GM13977 (cell line): ENCODE measurements at places on chromosomes 12 and 14.

- DNase-seq, result no peak
These were observed 3.3 kb downstream of the ENO2 start for GRCh38 chr12:6917491-6918231.

- no peak for DNase-seq
These were observed 38.5 kb downstream of the GNPTAB start for GRCh38 chr12:101792046-101792931.

DNA sequence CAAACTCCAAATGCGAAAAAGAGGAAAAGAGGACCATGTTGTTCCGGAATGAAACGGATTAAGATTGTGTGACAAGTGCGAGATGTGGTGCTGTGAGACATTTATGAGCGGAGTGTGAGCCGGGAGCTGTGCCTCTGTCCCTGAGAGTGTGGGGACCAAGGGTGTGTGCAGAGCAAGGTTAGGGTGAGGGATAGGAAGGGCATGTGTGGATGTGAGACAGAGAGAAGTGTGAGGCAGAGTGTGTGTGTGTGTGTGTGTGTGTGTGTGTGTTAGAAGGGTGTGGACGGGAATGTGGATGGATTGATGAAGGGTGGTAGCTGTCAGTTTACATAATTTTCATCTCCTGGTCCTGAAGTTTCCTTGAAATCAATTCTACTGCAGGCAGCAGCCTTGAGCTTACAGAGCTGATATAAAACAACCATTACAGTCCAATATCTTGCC lies 4.3 kb upstream of the OTX2 start:
- DNase-seq, result no peak

GRCh38 chr14:23346693-23347405 lies 5.8 kb downstream of the SLC22A17 start:
- DNase-seq, result peak; percentile 15

DNA sequence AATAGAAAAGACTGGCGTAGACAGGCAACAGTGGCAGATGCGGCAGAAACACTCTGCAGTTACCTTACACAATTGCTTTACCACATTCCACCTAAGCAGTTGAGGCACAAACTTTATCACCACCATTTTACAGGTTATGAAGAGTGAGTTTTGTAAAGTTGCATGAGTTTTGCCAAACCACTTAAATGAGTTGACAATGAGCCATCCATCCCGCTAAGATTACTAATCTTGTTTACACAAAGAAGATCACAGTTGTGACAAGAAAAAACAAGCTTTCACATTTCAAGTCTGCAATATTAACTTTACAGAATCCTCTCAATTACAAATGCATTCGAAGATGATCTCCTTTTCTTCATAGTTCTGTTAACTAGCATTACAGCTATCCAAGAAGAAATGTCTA lies 1.8 kb downstream of the TMCC3 start:
- DNase-seq, result no peak

GRCh38 chr14:54572316-54572715 lies 5.4 kb downstream of the SAMD4A start:
- DNase-seq, result no peak

DNA sequence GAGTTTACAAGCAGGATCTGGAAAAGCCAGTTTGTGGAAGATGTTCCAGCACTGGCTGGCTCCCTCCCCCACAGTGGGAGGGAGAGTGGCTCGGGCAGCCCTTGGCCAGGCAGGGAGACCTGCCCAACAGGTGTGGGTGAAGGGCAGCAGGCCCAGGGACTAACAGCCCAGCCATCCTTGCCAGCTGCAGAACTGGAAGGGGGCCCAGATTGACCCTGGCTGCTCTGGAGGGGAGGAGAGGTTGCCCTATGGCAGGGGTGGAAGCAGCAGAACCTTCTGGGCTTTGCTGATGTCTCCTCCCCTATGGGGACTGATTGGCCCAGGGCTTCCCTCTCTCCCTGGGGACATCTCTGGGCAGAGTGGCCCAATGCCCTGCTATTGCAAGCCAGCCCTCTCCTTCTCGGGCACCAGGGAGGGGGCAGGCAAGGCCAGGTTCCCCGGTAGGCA lies 20.5 kb downstream of the IRF2BPL start:
- DNase-seq, result no peak

DNA sequence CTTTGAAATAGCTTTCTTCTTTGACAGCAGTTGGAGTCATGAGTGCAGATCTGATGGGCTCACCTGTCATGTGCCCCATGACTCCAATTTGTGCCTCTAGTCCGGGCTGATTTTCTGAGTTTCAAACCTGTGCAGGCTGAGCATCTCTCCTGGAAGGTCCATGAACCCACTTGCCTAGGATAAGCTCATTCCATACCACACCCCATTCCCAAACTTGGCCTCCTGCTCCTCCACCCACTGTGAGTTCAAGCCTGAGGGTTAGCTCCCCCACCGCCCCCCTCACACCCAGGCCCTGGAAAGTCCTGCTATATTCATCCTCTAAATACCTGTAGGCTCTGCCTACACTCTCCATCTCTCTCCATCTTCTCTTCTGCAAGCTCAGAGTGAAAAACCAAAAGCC lies 126.8 kb upstream of the VRK1 start:
- no peak for DNase-seq

DNA sequence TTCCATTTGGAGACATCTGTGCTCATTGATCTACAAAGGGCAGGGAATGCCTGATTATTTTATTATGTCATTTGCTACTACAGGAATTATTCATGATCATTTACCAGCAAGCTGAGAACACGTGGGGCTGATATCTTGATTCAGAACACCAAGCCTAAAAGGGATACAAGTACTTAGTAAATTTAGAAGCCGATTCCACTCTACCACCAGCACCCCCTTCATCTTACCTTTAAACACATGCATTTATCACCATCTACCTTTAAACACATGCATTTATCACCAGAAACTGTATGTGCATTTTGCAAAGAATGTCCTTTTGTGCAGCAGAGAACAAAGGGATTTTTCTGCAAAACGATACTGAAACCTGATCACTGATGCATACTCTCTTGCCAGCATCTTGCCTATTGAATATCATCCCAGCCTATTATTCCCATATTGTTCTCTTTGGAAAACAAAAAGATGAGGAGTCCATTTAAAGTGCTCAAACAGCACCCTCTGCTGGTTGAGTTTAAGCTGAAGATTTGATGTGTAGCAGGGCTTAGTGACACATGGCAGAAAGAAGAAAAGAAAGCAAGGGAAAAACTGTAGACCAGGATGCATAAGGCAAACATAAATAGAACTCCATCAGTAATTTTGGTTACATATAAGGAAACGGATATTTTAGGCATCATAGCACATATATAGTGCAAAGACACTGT lies 132.6 kb upstream of the PLEKHG7 start:
- DNase-seq, result peak; percentile 47

- DNase-seq, result no peak
These were observed 80.4 kb downstream of the TTC8 start for GRCh38 chr14:88904864-88905263.

GRCh38 chr12:88802096-88802706 lies 221.9 kb upstream of the KITLG start:
- no peak for DNase-seq

DNA sequence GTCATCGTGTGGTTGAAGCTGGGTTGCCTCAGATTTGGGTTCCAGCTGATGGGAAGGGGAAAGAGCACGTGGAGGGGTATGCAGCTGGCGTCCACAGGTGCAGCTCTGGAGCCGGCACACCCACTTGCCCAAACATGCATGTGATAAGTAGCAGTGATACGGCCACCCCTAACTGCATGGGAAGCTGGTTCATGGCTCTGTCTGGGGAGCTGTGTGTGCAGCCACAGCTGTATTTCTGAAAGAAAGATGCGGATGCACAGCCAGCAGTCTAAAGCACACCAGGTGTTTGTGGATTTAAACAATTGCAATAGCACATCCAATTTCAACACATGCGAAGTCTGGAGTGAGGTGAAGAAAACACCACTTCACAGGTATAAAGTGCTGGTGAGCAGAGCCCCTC lies 181.4 kb downstream of the EFCAB11 start:
- no peak for DNase-seq

- DNase-seq, result no peak
These were observed 46.6 kb upstream of the PAPOLA start for GRCh38 chr14:96455588-96455987.

DNA sequence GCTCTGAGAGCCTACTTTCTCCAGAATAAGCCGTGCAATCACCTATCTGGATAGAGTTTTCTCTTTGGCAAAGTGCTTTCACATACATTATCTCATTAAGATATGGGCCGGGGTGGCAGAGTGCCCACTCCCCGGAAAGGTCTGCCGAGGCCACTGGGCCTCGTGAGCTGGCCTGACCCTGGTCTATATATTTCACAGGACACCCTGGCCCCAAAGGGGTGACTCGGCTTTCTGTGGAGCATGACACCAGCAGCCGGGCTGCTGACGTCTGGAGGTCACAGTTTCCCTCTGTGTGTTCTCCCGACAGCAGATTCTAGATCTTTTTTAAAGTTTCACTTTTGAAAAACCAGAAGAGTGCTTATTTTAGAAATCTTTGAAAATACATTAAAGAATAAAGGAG lies 27.9 kb upstream of the ATP2A2 start:
- DNase-seq, result no peak

GRCh38 chr12:20415028-20415427 lies 46.7 kb downstream of the PDE3A start:
- DNase-seq, result no peak

DNA sequence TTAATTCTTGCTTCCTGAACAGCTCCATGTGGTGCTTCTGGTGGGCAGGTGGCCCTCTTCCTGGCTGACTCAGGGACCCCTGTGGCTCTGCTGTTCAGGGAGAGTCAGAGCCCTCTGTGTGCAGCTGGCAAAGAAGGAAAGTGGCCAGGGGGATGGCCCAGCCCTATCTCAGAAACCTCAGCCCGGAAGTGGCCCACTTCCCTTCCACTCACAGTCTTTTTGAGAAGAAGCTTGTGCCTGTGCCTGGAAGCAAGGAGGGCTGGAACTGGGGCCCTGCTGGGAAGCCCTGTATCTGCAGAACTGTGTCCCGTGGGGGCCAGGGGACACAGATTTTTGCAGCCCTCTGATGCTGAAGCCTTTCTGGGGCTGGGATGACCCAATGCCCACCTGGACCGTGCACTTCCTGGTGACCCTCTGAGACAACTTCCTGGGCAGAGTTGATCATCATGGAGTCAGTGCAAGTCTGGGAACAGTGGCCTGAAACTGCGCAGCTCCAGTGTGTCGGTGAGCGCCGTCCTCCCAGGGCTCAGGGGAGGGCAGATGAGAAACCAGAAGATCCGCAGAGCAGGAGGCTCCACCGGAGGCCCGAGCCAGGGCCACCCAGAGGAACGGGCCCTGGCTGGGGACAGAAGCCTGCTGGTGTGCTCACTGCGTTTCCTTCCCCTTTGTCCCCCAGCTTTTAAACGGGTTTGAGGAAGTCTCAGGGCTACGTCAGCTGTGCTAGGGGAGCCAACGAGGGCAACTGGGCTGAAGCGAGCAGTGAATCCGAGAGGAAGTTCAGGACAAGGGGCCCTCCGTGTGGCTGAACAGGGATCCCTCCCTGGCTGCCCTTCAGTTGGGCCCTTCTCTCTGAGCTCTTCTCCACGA lies 217.4 kb upstream of the RTL1 start:
- DNase-seq, result no peak

DNA sequence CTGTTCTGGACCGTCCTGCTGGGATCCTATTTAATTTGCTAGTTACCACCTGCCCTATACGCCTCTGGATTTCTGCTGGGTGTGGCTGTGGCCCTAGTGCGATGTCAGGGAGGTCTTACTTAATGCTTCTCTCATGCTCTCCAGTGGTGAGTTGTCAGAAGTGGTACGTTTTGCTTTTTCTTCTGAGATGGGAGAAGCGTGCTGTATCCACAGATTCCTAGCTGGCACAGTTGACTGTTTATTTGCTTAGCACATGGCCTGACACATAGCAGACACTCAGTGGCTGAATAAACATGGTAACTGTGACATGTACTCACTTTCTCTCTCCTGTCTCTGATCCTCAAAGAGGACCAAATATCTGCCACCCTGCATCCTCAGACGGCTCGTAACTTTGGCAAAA lies 107.3 kb downstream of the CACNA1C start:
- no peak for DNase-seq

DNA sequence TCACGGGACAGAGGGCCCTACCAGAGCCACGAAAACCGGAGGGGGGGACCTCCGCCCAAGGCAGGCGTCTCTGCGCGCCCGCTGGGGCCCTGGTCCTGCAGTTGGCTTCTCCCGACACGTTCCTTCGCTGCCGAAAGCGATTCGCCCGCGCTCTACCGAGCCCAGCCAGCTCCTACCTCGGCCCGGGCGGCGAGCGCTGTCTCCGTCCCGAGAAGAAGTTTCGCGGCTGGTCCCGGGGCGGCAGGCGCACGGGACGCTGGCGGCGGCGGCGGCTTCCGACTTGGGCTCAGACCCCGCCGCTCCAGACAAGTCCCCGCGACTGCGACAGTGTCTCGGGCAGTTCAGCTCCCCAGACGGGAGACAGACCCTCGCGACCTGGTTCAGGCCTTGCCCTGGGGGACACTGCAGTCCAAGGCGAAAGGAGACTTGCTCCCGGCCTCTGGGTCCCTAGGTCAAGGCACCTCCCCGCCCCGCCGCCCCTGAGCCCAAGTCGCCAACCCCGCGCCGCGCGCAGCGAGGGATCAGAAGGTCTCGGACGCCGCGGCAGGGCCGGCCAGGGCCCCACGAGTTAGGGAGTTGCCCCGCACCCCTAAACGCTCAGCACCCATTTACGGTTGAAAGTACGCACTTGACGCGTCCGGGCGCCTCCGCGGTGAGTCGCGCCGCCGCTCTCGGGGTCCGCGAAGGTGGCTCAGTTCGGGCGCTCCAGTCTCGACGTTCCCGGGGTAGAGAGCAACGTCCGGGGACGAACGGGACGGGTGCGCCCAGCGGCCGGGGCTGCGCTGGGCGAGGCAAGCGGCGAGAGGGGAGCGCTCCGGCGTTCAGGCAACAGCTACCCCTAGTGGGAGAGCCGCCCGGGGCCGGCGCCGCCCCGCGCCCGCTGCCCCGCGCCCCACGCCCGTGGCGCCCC lies 1.4 kb upstream of the DIO3 start:
- peak; percentile 46 for DNase-seq

DNA sequence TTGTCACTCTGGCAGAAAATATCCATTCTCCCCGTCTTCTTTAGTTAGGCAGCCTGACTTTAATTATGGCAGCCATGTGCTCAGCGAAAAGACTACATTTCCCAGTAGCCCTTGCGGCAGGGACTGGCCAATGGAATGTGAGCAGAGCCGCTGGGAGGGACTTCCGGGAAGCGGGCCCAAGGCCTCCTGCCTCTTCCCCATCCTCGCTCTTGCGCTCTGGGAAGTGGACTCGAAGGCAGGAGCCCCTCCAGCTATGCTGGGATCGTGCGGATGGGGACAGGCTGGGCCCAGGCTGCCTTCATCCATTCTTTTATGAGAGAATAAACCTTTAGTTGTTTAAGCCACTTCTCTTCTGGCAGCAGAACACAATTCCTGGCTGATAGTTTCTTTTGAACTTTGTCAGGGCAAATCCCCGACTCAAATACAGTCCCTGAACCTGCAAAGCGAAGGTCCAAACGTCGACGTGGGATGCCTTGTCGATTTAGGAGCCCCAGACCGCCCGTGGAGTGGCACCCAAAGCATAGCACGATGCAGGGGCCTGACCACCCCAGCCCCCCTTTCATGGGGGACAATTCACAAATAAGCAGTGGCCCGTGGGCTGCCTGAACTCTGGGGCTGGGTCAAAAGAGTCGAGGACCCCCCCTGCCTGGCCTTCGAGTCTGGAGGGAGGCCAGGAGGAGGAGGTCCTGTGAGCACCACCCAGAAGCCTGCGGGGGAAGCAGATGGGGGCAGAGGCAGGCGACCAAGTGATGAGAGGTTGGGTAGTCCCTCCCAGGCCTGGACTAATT lies 15.6 kb upstream of the LRTM2 start:
- DNase-seq, result peak; percentile 91
